Ovary (tissue), 10 donors: ENCODE measurements at places on chromosomes 12 and 14.

DNA sequence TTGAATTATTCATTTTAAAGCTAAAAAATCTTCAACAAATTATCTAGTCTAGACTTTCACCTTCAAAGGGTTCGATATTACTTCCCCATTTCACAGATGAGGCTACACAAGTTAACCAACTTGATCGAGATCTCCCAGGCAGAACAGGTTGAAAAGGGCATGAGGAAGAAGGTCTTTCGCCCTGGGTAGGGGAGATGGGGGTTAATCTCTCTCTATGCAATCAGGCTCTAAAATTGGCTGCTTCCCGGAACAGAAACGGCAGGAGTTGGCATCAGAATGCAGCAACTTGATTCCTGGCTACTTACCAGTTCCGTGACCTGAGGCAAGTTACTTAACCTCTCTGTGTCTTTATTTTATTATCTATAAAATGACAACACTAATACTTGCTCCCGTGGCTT is 2.4 kb upstream of the CISTR start:
- no peak for DNase-seq

GRCh38 chr12:94987801-94988200 is 15.7 kb downstream of the NDUFA12 start:
- DNase-seq, result no peak

DNA sequence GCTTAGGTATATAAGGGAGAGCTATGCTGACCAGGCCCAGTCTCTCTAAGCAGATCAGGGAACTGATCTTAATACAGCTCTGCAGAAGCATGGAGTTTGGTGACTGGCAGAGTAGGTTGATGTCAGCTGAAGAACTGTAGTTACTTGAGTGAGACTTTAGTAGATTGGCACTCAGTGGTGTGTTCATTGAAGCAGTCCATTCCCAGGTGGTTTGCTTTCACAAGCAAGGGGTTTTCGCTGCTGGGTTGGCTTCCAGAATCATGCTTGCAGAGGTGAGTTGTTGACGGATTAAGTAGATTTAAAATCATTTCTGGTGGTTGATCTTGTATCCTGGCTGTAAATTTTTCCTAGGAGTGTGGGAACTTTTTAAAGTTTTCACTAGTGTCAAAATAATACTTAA is 6.5 kb upstream of the DHRS7 start:
- no peak for DNase-seq

GRCh38 chr12:18808221-18808620 is 70.3 kb downstream of the CAPZA3 start:
- DNase-seq, result no peak

DNA sequence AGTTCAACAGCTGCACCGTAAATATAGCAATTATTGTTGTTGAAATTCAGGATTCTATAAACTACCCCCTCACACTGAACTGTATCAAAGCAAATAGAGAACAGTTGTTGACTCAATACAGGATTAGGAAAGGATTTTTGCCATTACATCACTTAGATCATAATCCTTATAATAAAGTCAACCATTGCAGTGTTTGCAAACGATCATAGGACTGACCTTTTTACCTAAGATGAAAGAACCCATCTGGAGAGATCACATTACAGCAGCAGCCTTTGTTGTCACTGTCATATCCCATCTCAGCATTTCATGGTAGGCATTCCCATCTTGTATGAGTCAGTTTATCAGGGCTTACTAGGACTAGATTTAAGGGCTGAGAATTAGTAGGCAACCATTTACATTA is 96.1 kb downstream of the IPO8 start:
- DNase-seq, result no peak

GRCh38 chr14:90567991-90568390 is 171.2 kb downstream of the CALM1 start:
- DNase-seq, result no peak

- no peak for DNase-seq
Observed at GRCh38 chr12:43578782-43579181, 26.8 kb upstream of the ADAMTS20 start.

DNA sequence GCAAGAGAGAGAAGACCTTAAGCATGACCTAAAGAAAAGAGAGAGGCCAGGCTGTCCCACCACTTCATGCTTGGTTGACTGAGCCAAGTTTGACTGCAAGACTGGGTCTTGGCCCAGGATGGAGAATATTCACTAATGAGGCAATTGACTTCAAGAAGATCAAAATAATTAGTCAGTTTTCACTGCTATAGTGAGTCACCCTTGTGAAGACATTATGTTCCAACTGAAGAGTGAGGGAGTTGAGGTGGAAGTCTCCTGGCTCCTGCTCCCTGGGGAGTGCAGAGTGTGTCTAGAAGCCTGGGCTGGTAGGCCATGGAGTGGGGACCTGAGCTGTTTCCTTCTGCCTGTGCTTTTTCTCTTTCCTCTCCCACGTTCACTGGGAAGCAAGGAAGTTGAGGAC is 117.6 kb downstream of the CACNA1C start:
- DNase-seq, result no peak

GRCh38 chr14:104285508-104285840 is 147.1 kb downstream of the KIF26A start:
- no peak for DNase-seq

DNA sequence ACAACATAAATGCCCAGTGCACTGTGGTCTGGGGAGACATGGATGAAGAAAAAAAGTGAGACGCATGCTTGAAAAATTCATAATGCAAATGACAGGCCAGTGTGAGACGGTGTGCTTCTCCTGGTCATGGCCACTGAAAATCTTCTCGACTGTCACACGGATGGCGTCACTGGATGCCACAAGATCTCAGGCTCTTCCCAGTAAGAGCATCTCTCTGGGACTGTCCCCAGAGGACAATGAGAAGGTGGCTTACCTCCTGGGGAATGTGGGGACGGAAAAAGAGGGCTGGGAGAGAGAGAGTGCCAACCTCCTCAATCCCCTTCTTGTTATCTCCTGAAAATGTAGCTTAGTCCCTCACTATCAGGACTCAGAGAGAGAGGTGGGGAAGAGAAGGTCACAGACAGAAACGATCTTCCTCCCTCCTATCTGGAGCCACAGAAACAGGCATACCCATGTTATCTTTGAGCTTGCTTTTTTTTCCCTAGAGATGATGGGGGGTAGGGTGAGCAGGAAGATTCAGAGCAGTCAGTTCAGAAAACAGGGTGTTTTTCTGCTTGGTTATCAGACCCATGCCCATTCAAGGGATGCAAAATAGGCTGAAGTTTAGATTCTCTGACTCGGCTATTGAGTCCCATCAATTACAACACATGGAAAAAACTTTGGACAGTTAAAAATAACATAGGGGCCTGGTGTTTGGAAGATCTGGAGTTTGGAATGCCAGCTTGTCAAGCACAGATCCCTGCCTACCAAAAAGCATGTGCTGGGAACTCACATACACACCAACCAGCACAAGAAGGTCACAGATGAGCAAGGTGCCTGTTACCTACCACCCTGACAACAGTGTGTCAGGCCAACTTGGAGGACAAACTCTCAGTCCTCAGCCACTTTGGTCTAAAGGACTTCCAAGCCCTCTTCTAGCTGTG is 24.2 kb downstream of the DPF3 start:
- no peak for DNase-seq

DNA sequence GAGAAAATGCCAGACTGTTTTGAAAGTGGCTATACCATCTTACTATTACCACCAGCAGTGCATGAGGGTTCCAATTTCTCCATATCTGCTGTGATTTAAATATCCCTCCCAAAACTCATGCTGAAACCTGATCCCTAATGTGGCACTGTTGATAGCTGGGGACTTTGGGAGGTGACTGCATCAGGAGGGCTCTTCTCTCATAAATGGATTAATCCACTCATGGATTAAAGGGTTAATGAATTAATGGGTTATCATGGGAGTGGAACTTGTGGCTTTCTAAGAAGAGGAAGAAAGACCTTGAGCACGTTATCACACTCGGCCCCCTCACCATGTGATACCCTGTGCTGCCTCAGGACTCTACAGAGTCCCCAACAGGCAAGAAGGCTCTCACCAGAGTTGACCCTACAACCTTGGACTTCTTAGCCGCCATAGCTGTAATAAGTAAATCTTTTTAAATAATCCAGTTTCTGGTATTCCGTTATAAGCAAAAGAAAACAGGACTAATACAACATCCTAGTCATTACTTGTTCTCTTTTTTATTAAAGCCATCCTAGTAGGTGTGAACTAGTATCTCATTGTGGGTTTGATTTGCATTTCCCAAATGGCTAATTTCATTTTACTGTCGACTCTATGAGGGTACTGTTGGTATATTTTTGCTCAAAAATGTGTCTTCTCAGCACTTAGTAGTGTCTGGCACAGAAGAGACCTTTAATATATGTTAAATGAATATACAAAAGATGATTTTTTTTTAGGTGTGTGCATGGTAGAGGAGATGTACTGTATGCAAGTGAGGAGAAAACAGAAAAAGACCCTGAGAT is 14.3 kb downstream of the PPP1R12A start:
- no peak for DNase-seq
